ENCODE measurements at places on chromosomes 1 and 21.

- DNase-seq: no peak
Measured at GRCh38 chr21:45423201-45423955, 18.4 kb downstream of the COL18A1 start.

GRCh38 chr1:89022167-89022959 is at the start of gene GBP3:
TSS of gene GBP3 (minus strand) at chr1:89022866. CDS start at chr1:89020721, 2,145 bp downstream.
- no peak for DNase-seq

- DNase-seq: no peak
Measured at GRCh38 chr1:191016765-191017164, 539.1 kb upstream of the BRINP3 start.

GRCh38 chr1:27928216-27928954 is 6.4 kb upstream of the SMPDL3B start:
- no peak for DNase-seq

DNA sequence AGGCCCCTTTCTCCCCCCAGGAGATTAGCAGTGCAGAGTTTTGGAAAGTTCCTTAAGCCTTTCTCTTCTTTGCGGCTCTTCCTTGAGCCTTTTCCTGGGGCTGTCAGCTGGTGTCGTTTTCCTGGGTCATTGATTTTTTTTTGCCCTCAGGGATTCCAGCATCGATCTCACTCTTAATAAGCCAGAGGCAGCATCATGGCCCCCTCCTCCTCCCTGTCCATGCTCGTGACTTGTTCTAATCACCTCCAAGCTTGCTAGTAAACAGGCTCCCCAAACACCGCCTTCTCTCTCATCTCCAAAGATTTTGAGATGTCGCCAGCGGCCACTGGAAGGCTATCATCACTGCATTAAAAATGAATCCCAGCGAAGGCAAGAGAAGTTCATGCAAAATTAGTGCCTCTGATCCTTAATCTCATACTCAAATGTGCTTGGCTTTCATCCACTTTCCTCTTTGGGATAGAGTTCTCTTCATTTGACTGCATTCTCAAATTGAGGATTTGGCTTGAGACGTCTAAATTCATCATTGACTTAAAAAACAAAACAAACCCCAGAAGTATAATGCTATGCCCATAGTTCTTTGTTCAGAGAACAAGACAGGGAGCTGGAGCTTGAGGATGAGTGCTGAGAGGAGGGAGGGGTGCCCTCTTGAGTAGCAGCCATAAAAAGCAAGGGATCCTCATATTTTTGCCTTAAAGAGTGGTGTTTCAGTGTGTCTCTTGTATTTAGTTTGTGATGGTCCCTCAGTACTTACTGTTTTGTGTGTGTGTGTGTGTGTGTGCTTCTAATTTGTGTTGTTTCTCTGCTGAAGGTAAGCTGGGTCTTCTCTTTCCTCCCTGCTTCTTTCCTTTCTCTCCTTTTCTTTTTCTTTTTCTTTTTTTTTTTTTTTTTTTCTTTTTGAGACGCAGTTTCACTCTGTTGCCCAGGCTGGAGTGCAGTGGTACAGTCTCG is 3.2 kb downstream of the EVA1C start:
- no peak for DNase-seq

DNA sequence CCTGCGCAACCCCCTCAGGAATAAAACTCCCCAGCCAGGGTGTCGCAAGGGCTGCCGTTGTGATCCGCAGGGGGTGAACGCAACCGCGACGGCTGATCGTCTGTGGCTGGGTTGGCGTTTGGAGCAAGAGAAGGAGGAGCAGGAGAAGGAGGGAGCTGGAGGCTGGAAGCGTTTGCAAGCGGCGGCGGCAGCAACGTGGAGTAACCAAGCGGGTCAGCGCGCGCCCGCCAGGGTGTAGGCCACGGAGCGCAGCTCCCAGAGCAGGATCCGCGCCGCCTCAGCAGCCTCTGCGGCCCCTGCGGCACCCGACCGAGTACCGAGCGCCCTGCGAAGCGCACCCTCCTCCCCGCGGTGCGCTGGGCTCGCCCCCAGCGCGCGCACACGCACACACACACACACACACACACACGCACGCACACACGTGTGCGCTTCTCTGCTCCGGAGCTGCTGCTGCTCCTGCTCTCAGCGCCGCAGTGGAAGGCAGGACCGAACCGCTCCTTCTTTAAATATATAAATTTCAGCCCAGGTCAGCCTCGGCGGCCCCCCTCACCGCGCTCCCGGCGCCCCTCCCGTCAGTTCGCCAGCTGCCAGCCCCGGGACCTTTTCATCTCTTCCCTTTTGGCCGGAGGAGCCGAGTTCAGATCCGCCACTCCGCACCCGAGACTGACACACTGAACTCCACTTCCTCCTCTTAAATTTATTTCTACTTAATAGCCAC is 696 bp downstream of the TGFB2 start:
- peak; percentile 39 for DNase-seq

GRCh38 chr21:36082237-36082664 is 12.4 kb downstream of the CBR1 start:
- DNase-seq: no peak

DNA sequence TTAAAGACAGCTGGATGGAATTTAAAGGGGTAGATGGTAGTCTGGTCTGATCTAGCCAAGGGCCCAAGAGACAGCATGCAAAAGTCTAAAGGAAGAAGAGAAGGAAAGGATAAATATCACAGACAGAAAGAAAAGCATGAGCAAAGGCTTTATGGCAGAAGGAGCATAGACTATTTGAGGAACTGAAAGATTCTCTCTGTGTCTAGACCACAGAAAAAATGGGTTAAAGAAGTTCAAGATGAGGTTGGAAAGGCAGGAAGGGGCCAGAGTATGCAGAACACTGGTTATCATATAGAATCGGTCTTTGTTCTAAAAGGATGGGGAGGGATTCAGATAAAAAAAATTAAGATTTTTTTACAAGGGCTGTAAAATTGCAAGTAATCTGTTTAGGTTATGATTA is 136.8 kb upstream of the SGIP1 start:
- DNase-seq: no peak

GRCh38 chr1:47915677-47916353 is 81.4 kb downstream of the TRABD2B start:
- no peak for DNase-seq

DNA sequence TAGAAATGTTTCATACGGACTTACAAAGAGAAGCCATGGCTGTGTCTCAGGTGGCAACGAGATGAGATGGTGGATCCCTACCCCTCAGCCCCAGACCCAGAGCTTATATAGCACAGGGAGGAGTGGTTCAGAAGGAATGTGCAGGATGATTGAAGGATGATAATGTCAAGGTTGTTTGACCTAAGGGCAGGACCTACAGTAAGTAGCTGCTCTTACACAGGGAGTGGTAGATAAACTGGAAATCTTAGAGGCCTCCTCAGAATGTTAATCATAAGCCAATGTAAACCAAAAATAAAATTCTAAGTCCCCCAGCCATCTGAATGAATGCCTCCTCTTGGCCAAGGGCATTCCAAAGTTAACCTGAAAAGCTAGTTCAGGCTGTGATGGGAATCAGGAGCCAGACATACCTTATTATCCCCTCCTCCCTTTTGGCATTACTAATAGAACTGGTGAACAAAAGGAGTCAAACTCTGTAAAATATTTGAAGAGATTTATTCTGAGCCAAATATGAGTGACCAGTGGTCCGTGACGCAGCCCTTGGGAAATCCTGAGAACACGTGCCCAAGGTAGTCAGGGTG is 45.8 kb upstream of the PDE9A start:
- no peak for DNase-seq

DNA sequence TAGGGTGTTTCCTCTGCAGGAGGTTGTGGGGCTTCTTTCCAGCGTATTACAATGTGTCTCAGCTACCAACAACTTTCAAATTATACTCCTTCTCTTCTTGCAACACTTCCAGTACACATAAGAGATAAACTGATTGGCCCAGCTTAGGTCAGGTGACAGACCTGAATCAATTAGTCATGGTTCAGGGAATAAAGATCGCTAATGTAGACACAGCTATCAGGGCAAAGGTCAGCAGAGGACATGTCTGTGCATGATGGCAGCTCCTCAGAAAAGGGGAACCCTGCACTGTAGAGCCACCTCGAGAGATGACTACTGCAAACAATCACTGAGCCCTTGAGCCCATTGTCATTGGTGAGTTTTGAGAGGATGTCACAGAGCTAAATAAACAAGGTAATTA is 36.8 kb upstream of the PKN2 start:
- no peak for DNase-seq

- no peak for DNase-seq
Measured at GRCh38 chr1:145947551-145947950, 10.3 kb downstream of the LIX1L start.

DNA sequence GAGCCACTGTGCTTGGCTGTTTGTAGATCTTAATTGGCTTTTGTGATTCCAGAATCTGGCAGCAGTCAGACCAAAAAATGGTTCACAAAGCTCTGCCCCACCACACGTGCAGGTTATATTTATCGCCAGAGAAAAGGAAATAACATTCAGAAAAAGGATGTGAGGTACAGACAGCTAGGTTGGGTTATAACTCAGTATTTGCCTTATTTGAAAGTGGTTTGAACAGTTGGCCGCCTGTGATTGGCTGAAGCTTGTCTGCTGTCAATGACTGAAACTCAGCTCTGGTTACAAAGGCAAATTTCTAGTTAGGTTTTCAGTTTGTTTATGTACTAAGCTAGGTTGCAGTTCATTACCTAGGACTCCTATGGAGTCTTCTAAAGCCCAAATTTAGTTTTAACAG is 9.6 kb downstream of the SH3BGR start:
- no peak for DNase-seq

- DNase-seq: no peak
Measured at GRCh38 chr1:100512803-100513352, 25.1 kb upstream of the GPR88 start.

GRCh38 chr1:15947382-15948090 is 28.4 kb downstream of the ZBTB17 start:
- DNase-seq: no peak

- no peak for DNase-seq
Measured at GRCh38 chr1:203162403-203162802, 13.2 kb downstream of the MYBPH start.

DNA sequence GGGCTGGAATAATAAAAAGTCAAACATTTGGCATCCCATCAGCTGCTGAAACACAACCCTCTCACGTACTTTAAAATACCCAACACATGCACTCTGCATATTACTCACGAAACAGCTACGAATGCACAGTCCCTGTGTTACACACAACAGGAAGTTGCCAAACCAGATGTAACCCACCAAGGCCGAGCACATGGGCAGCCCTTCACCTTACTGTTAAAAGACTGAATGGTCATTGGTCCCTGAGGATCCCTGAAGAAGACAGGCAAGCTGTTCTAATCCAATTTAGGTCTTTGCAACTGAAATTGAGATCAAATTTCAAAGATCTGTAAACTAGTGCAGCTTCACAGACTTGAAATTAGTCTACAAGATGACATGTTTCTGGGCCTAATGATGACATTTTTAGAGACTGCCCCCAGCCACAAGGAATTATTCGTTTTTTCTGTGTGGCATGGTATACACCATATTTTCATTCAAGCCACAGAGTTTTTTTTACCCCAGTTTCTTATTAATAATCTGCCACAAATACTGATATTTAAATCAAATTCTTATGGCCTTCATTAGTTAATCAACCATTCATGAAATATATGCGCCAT is 25.6 kb upstream of the IER5 start:
- DNase-seq: no peak

GRCh38 chr1:77016386-77016985 is 149.2 kb downstream of the ST6GALNAC5 start:
- DNase-seq: no peak

DNA sequence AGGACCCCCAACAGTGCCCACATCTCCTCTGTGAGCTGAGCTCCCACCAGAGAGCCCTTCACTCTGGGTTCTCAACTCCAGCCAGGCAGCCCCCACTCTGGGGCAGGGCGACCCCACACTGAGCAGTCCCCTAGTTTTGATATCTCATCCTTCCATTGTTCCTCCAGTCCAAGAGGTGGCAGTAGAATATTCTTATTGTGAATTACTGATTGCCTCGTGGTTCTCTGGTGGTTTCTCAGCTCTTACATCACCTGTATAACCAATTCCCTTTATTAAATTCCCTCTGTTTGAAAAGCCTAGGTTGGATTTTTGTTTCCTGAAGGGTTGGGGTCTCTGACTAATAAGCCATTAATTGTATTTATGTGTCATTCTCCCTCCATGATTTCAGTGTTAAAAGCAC is 407.5 kb downstream of the SETD4 start:
- no peak for DNase-seq

- no peak for DNase-seq
Measured at GRCh38 chr1:167511374-167511986, 6.8 kb downstream of the CD247 start.

- peak; percentile 90 for DNase-seq
Measured at GRCh38 chr1:161177112-161177935, at the start of gene B4GALT3. TSS of gene B4GALT3 (minus strand) at chr1:161177507. CDS start at chr1:161176060, 1,447 bp downstream.

DNA sequence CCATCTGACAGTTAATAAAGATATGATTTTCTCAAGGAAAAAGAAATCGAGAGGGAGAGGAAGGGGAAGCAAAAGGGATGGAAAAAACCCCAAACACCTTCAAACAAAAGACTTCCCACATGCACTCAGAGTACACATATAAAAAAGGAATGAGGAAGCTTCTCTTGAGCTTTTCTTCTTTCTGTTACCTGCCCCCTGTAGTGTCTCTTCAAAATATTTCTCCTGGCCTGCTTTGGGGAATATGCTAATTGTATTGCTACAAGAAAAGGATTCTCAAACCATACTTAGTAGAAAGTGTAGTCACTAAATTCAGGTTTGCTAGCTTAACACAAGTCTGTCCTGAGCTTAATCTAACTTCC is 58.7 kb downstream of the KIF14 start:
- no peak for DNase-seq

GRCh38 chr1:6275826-6276782 is 15.2 kb upstream of the GPR153 start:
- DNase-seq: no peak

- DNase-seq: no peak
Measured at GRCh38 chr1:74145086-74145485, 52.9 kb downstream of the LRRIQ3 start.

DNA sequence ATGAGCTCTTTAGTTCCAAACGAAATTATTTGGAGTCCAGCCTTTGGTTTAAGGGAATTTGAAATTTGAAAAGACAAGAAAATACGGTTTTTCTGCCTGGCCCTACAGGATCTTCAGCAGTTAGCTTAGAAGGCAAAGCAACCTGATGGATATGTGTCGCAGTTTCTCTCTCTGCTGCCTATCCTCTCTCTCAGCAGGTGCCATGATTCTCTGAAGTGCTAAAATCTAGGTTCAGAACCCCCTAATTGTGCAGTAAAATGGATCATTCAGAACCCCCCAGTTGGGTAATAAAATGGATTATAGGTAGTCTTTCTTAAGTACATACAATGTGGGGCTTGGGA is 446 bp upstream of the DEPDC1 start:
- DNase-seq: no peak

DNA sequence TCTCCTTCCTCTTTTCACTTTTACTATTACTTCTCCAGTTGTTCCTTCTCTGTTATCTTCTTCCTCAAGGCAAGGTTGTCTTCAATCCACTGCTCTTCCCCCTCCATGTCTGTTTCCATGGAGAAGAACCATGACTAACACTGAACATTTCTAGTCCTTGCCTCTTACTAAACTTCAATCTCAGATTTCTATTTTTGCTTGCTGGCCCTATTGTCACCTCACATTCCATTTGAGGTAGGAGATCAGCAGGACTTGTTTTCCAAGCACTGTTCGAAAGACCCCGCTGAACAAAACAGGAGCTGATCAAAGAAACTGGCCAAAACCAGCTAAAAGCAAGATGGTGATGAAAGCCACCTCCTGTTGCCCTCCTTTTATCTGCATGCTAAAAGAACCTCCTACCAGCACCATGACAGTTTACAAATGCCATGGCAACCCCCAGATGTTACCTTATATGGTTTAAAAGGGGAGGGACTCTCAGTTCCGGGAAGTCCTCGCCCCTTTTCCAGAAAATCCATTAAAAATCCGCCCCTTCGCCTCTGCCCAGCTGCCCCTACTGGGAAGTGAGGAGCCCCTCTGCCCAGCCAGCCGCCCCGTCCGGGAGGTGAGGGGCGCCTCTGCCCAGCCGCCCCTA is 22.6 kb downstream of the GON4L start:
- DNase-seq: no peak

All from hippocampal formation (tissue), 2 donors.